ENCODE measurements at places on chromosomes 7 and 10.
A peak's percentile ranks its signal among the peaks of the same experiment; 100 is the strongest.

DNA sequence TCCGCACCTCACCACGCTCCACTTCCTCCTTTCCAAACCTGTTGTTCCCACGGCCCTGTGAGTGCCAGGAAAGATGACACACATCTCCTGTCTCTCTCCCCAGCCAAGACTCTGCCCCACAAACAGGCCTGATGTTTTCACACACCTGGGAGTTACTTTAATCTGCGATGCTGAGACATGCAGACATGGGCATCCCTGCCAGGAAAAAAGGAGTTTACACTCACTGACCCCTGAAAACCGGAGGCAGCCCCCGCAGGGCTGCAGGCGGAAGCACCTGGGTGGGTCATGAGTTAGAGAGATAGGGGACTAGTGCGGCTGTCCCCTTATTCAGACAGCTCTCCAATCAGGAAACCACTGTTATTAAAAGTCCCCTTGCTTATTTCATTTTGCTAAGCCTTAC lies 106.4 kb upstream of the CARD11 start:
- DNase-seq, result peak; percentile 53

GRCh38 chr10:8913720-8914119 lies 859.2 kb downstream of the GATA3 start:
- no peak for DNase-seq

DNA sequence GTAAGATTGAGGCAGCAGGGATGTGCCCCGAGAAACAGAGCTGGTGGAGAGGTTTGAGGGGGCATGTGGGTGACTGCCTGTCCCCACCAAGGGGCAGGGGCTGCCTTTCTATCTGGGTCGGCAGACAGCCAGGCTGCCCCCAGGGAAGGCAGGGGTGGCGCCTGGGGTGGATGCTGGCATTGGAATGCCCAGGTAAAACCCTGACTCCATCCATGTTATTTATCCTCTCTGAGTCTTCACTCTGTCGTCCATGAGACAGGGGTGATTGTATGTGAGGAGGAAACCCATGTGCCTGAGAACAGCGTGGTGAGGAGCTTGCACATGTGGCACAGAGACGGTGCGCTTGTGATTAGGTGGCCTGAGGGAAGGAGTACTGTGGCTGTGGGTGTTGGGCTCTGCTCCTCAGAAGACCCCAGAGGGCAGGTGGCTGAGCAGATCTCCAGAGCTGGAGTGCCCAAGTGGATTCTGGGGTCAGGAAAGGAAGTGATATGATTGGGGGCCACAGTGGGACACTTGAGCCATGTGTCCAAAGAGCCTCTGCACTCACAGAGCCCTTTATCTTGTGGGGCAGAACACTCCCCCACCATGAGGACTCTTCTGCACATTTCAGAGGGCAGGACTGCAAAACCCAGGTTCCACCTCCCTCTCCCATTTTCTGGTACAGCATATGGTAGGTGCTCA lies 100.4 kb upstream of the RET start:
- DNase-seq, result no peak

GRCh38 chr7:51027106-51027934 lies 244.6 kb upstream of the GRB10 start:
- DNase-seq, result no peak

GRCh38 chr7:159211540-159212182 lies 67.0 kb upstream of the VIPR2 start:
- DNase-seq, result no peak

GRCh38 chr7:74105992-74106391 lies 22.4 kb downstream of the LIMK1 start:
- no peak for DNase-seq

DNA sequence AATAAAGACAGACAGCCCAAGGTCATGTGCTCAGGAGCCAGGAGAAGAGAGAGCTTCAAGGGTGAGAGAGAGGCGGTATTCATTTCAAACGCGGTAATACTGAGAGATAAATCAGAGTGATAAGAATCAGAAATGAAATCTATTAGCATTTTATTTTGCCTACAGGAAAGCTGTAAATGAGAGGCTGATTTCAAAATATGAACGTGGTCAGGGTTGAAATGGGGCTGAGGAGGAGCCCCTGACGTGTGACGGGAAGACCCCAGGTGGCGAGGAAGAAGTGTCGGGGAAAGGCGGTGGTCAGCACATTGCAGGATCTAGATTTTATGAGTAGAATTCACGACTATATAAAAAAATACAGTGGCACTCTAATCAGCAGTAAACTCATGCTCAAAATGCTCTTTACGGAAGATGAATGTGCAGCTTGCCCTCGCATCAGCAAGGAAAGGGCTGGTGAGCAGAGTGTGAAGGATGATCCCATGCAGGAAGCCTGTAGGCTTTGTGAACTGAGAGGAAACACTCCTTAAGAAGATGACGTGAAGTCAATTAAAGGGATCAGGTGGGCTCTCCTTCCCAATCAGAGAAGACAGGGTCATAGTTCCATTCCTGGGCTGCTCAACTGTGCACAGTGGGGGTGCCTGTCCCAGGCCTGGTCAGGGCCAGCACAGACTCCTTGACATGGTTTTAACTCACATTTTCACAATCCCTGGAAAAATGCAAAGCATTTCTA lies 360.2 kb downstream of the PTPRN2 start:
- no peak for DNase-seq

- no peak for DNase-seq
Observed at GRCh38 chr10:85924382-85925102, 442.1 kb downstream of the GRID1 start.

DNA sequence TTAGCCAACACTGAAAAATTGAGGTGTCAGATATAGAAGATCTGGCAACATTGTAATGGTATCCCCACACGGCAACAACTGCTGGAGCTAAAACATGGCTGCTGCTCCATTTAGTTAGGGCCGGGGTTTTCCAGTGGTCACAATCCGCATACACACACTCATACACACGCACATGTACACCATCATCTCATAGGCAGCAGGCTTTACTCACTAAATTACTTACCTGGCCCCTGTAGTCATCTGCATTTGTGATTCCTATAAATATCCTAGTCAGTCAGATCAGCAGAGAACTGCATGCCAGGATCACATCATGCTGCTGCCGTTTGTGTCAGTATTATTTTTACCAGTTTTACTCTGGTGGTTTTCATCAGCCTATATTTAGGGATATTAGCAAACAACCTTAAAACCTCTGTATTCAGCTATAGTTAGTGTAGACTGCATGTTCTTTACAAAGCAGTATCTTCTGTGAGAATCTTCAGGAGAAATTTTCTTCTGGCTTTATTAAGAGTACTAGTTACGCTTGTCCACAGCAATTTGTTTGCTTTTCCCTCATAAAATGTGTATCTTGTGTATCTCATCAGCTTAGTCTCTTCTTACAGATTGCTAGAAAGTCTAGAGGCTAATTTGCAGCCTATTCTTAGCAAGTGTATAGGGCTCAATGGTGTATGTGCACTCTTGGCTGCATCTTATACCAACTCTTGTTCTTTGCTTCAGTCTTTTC lies 38.3 kb upstream of the PTPN12 start:
- no peak for DNase-seq

- peak; percentile 85 for DNase-seq
Observed at GRCh38 chr10:69439350-69439739, 11.9 kb upstream of the TSPAN15 start.

DNA sequence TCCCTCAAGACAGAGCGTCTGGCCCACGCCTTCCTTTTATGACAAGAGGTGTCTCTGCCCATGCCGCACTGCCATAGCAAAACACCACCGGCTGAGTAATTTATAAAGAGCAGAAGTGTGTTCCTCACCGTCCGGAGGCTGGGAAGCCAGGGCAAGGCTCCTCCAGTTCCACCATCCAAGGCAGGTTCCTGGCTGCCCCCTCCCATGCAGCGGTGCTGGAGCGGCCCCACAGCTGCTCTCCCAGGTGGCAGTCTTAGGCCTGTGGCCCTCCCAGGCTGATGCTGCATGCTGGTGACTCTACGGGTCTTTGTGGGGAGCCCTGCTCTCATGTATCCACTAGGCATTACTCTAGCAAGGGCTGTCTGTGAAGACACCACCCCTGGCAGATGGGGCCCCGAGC lies 113.1 kb downstream of the TCERG1L start:
- no peak for DNase-seq

GRCh38 chr7:77407906-77408305 lies 8.2 kb downstream of the GSAP start:
- DNase-seq, result no peak

GRCh38 chr7:7416031-7416858 lies 119.4 kb downstream of the COL28A1 start:
- no peak for DNase-seq

GRCh38 chr7:929311-929711 lies 25.2 kb downstream of the ADAP1 start:
- peak; percentile 57 for DNase-seq

GRCh38 chr7:2821842-2822507 lies 22.1 kb downstream of the GNA12 start:
- peak; percentile 63 for DNase-seq

DNA sequence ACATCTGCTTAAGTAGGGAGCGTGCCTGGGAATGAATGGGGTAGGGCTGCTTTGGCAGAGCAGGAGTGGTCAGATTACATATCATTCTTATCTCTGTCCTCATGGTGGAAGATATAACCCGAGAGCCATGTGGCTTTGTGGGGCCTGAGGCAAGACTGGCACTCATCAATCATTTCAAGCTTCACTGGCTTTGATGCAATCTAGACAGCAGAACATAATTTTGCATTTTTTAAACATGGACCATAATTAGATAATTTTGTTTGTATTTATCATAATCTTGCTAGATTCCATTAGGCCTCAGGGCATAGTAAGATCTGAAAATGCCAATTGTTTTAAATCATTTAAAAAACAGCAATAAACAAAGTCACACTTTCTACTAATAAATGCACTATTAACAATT lies 480.3 kb downstream of the NXPH1 start:
- DNase-seq, result no peak

GRCh38 chr10:34228066-34228465 lies 587.0 kb downstream of the PARD3 start:
- no peak for DNase-seq

GRCh38 chr10:105154736-105155135 lies 513.6 kb downstream of the SORCS3 start:
- DNase-seq, result no peak

DNA sequence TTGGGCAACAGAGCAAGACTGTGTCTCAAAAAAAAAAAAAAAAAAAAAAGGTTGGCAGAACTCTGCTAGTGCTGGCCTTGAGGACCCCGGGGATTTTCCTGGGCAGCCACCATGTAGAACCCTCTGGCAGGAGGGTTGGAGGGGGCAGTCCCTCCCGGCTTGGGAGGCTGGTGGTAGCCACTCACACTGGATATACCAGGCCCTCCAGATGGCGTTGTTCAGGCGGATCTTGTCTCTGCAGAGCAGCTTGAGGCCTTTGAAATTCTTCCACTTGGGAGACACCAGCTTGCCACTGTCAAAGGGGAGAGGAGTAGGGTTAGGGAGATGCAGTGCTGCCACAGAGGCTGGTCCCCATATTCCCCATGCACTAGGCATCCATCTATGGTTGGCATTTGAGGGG lies 8.4 kb downstream of the MLXIPL start:
- no peak for DNase-seq

GRCh38 chr7:106893591-106893990 lies 28.5 kb downstream of the PIK3CG start:
- no peak for DNase-seq

DNA sequence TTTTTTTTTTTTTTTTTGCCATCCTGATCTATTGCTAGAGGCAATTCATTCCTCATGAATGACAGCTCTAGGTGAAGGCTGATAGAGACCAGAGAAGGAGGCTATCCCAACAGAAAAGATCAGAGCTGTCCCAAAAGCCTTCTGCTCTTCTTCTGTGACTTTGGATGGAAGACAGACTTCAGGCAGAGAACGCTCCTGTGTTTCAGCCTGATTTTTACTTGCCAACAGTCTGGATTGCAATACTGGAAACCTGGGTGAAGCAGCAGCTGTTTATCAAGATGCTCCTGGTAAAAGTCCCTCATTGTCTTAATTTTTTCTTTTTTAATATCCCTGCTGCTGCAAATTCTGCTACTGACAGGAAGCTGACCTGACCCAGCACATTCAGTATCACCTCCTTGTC lies 219.5 kb downstream of the CCDC3 start:
- peak; percentile 46 for DNase-seq

DNA sequence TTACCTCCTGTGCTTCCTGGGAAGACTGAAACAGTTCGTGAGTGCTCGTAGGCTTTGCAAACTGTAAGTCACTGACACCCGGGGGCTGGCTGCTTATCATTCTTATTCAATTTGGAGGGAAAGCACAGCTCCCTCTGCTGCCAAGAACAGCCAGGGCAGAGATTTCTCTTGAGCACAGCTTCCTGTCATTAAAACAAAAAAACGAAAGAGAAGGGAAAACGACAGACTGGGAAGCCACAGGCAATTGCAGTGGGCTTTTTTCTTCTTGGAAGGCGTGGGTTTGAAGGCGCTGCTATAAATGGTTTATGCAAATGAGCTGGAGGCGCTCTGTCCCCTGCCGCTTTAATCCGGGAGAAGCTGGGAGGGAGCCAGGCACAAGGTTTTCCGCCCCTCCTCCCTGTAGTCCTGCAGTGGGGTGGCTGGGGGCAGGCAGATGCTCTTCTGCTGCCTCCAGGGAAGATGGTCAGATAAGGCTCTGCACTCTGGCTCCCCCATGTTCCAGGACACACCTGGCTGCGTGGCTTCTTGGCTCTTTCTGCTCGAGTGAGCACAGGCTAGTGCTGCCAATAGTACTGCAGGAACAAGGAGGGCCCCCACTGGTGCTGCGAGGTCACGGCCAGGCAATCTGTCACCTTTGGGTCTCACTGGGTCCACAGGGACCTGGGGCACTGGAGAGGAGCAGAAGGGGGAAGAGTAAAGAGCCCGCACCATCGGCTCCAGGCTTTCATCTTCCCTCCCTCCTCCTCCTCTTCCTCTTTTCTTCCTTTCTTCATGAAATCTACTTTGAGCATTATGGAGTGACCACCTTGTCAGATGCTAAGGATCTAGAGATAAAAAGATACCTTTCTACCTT lies 49.5 kb downstream of the NEURL1 start:
- DNase-seq, result no peak

- no peak for DNase-seq
Observed at GRCh38 chr7:125195156-125195555, 265.5 kb upstream of the POT1 start.

GRCh38 chr10:5961405-5962100 lies 15.8 kb downstream of the IL15RA start:
- DNase-seq, result peak; percentile 48

GRCh38 chr7:27684491-27684890 lies 21.8 kb upstream of the HIBADH start:
- DNase-seq, result no peak

- DNase-seq, result no peak
Observed at GRCh38 chr7:98329791-98330373, 48.4 kb downstream of the BRI3 start.

DNA sequence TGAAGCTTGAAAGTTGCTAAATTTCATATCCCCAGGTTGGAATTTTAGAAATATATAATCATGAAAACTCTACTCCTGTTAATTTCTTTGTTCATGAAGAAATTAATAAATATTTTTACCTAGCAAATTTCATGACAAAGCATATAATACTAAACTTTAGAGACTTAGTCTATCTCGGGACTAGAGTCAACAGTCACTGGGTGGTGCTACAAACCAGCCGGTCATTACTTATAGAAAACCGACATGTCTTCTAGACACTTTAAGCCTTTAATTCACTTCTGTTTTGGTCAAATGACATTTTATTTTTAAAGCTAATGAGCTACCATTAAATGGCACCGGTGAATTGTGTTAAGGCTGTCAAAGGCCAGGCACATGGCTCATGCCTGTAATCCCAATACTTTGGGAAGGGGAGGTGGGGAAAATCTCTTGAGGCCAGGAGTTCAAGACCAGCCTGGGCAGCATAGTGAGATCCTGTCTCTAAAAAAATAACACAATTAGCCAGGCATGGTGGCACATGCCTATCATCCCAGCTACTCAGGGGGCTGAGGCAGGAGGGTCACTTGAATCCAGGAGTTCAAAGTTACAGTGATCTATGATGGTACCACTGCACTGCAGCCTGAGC lies 270.1 kb downstream of the CACNA2D1 start:
- DNase-seq, result no peak

Data from sigmoid colon (tissue), 7 donors.